ENCODE measurements at places on chromosomes 1 and 21.
A peak's percentile ranks its signal among the peaks of the same experiment; 100 is the strongest.

- peak; percentile 42 for DNase-seq
Measured at GRCh38 chr1:53073868-53074311, 11.9 kb downstream of the PODN start.

DNA sequence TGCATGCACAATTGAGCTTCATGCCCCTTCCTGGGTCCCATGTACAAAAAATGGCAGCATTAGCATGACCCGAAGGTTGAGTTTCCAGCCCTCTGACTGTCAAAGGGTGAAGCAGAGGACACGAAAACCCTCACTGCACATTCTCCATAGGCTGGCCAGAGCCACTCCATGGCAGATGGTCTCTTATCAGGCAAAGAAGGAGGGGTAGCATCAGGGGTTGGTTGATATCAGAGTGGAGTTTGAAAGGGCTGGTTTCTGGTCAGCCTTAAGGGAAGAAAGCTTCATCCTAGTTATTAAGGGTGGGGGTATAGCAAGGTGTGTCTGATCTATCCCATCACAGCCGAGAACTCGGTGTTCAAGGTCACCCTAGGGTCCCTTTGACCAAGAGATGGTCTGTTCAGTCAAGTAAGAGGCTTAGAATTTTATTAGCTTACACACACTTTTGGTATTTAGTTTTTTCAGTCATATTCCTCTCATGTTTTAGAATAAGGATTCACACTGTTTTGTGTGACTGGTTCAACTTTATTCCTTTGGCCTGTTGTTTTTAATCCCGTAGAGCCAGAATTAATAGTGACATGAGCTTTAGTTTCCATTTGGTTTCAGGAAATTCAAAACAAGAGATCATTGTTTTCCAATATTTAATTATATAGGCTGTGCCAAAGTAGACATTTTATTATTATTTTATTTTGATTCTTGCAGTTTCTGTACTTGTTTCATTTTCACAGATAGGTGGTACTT lies 199.9 kb upstream of the FMN2 start:
- no peak for DNase-seq

DNA sequence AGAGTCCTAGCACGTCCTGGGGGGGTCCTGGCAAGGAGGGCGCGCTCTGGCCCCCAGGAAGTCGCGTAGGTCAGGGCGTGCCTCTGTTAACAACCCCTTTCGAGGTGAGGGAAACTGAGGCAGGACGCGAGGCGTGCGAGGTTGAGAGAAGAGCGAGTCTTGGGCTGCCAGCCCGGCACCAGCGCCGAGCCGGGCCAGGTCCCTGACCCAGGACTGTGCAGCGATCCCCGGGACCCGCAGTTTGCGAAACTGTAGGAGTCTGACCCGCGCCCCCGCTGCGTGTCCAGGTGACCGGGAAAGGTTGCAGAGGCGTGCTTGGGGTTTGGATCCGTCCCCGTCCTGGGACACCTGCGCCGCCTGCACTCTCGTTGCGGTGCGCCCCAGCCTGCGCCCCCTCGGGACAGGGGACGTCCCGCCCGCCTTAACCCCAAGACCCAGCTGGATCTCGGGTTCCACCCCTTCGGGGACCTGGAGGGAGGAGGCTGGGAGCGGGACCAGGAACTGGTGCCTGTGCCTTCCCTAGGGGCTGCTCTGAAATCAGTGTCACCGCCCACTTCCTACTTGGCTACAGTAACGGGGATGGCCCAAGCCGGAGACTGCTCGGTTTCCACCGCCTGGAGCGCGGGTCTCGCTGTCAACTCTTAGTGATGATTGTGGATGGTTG lies 493 bp downstream of the DISC1 start:
- DNase-seq, result no peak

DNA sequence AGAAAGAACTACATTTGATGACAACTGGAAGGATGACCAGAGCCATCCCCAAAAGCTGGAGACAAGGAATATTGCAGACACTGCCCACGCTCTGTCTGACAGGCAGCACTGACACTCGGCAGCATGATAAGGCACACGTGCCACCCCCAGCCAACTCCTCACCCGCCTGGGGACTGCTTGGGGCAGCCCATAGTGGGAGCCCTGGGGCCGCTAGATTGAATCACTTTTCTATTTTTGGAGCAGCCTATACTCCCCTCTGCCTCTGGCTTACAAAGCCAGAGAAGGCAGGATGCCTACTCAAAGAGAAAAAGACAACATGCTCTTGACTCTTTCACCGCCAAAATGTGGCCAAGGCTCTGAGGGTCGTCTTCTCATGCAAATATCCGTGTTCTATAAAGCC lies 1.3 kb downstream of the SMG5 start:
- no peak for DNase-seq

DNA sequence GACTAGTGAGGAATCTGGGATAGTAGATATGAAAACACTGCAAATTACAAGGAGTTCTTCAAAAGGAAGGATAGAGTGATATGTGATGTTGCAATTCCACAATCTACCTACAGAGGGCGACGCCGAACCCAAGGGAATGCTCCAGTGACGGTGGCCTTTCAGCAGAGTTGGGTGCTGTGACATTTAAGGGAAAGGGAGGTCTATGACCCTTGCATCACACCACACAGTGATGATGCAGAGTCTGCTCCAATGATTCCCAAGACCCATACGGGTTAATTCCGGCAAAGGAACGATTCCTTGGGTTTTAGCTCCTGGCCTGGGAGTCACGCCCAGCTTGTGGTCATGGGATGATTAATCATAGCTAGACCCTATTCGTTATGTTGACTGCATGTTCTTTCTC lies 123.0 kb upstream of the IGSF21 start:
- DNase-seq, result no peak

GRCh38 chr1:105005594-105006195 lies 1256.0 kb downstream of the AMY1C start:
- DNase-seq, result no peak

GRCh38 chr1:210260096-210260495 lies 27.5 kb downstream of the SERTAD4 start:
- DNase-seq, result no peak

DNA sequence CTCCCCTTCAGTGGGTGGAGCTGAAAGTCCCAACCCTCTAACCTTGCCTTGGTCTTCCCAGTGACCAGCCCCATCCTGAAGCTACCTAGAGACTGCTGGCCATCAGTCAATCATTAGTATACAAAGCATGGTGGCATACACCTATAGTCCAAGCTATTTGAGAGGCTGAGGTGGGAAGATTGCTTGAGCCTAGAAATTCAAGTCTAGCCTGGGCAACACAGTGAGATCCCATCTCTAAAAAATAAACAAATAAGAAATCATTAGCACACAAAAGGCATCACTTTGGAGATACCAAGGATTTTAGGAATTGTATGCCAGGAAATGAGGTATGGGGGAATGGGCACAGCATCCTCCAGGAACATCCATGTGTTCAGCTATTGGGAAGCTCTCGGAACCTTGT lies 4.4 kb upstream of the IFI6 start:
- DNase-seq, result no peak

- no peak for DNase-seq
Measured at GRCh38 chr1:97073169-97073568, 351.6 kb downstream of the PTBP2 start.

All from dorsolateral prefrontal cortex (tissue), 122 donors.